ENCODE measurements at places on chromosomes 2 and 18.

DNA sequence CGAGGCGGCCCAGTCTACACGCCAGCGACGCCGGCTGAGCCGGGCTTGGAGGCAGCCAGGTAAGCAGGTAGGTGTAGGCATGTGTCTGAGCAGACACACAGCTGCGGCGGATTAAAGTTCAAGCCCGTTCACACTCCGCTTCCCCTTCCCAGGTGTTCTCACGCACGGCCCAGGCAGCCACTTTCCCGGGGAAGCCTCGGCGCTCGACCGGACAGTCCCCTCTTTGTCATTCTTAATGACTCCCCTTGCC is 367 bp downstream of the TGFA start:
- no peak for DNase-seq

DNA sequence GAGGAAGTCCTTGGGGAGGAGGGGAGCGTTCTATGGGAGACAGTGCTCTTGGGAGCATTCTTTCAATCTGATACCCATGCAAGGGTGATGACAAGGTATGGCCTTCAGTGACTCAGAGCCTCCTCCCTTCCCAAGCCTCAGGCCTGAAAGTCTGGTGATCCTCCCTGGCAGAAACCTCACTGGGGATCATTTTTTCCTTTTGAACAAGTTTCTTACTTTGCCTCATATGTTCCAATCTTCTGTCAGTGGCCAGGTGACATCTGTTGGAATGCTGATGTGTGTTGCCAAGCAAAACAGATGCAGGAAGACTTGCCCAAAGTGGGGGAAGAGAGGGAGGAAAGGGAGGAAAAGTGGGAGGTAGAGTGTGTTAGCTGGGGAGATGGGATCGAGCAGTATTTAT is 224.8 kb downstream of the NEDD4L start:
- DNase-seq, result no peak

- DNase-seq, result no peak
These were observed 15.0 kb upstream of the RNF103 start for GRCh38 chr2:86638712-86639111.

DNA sequence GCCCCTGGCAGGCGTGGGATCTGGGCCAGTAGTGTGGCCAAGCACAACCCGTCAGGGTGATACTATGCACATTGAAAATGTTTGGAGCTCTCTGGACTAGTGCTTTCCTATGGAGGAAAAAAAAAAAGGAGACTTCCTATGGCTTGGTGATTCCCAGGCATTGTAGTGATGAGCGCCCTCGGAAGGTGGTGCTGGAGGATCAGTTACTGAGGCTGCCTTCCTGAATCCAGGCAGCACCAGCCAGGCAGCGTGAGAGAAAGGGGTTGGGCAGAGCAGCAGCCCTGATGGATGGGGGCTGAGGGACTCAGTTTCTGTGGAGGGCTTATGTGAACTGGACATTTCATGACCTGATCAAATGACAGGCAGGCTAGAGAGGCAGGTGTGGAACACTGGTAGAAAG is 70.9 kb downstream of the CHRNA1 start:
- DNase-seq, result no peak

DNA sequence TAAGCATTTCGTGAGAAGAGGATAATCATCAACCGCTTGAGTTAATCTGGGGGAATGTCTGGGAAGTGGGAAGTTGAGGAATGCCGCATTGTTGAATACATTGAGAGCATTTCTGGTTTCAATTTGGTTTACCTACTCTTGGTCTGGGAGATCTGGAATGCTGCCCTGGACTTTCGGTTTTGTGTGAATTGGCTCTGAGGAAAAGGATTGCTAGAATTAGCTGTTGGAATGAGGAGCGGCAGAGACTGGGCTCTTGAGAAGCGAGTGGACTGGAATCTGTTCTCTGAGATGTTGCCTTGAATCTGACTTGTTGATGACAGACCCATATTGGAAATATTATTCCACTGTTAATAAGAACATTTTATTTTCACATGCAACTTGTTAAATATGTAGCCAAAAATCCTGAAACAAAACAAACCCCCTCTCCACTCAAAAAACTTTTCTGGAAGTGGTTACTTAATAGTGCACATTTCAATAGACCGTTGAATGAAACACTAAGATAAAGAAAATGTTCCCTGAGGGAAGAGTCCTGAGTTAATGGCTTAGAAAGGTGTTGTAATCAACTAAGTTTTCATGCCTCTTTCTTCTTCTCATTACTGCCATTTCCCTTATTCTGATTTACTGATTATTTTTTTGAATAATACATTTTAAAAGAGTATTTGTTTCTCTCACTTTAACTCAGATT is 50.8 kb downstream of the PTPRM start:
- DNase-seq, result no peak

DNA sequence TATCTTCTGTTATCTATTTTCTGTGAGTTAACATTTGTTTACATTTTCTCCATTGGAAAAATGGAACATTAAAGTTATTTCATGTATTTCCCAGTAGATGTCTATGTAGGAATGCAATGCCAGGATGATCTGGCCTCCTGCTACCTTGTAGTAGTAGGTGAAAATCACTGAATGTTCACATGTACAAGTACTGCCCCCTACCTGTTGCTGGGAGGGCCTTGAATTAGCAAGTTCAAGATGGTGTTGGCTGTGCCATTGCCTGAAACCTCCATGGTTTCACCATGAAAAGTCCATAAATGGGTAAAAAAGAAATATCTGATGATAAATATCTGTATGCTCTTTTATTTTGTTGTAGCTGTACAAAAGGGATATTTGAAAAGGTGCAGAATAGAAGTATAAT is 30.7 kb downstream of the XRCC5 start:
- no peak for DNase-seq

- no peak for DNase-seq
These were observed 885.7 kb upstream of the KLHL29 start for GRCh38 chr2:22499082-22499839.

DNA sequence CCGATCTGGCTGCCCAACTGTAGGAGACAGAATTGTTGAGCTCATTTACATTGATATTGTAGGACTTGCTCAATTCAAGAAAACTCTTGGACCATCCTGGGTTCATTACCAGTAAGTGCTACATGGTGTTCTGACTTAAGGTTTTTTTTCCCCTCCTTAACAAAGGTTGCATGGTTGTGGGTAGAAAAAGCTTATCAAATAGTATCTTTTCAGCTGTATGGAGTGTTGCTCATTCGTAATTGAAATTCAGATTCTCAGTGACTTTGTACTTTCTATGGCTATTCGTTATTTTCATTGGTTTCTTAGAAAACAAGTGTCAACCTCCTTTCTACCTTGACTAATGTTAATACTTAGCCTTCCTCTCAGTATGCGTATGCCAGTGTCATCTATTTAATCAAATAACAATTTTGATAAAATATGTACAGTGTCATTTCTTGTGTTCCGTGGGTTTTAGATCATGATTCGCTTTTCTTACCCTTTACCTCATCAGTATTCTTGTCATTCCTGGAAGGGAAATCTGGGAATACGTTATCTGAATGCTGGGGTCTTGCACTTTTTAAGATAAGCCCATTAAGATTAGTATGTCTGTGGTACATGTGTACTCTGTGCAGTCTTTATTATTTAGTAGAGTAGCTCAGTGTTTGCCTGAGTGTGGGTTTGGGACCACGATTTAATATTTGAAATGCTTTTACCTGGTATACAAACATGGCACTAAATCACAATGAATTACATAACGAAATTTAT is 91.3 kb downstream of the MGAT5 start:
- no peak for DNase-seq

- no peak for DNase-seq
These were observed 197.7 kb downstream of the MTX2 start for GRCh38 chr2:176466918-176467452.

DNA sequence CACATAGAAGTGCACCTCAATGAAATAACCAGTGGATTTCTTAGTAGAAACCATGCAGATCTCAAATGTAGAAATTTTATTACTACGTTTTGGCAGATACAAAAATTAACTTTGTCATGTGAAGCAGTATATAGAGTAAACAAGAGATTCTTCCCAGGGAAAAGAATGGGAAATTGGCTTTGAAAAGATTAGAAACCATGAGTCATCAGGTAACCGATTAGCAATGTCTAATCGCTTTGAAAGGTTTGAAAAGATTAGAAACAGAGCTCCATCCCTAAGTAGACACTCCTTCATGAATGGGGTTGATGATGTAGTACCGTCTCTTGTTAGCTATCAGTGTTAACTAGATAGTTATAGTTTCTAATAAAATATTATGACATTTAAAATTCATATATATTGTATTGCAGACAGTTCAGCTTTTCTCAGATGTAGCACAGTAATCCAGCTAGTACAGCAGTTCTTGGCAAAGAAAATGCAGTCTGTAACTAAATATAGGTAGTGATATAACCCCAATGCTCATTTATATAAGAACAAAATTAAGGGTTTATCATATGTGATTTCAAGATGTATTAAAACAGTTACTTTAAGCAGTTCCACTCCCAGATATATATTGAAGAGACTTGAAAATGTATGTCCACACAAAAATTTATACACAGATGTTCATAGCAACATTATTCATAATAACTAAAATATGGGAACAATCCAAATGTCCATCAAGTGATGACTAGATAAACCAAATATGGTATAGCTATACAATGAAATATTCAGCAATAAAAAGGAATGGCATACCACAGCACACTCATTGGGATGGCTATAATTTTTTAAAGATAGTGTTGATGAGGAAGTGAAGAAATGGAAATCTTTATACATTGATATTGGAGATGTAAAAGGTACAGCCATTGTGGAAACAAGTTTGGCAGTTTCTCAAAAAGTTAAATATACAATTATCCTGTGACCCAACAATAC is 113.9 kb downstream of the PTPN4 start:
- DNase-seq, result no peak

GRCh38 chr2:187917535-187917934 is 363.3 kb upstream of the TFPI start:
- no peak for DNase-seq

GRCh38 chr2:24435391-24436316 is 55.4 kb upstream of the NCOA1 start:
- no peak for DNase-seq

DNA sequence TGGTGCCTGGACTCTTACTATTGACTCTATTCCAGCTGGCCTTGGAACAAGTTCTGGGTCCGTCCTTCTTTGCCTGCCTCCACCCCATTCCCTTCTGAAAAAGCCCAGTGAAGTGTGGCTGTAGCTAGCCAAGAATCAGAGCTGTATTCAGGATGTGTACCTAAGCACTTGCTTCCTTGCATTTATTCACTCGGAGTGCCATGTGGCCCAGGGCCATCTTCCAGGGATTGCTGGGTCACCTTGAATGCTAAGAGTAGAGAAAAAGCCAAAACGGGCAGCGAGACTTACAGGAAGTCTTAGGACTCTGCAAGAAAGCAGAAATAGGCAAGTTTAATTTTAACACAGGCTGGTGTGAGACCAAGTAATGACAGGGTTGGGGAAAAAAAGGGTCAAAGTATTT is 4.1 kb downstream of the ITGA6 start:
- DNase-seq, result no peak

DNA sequence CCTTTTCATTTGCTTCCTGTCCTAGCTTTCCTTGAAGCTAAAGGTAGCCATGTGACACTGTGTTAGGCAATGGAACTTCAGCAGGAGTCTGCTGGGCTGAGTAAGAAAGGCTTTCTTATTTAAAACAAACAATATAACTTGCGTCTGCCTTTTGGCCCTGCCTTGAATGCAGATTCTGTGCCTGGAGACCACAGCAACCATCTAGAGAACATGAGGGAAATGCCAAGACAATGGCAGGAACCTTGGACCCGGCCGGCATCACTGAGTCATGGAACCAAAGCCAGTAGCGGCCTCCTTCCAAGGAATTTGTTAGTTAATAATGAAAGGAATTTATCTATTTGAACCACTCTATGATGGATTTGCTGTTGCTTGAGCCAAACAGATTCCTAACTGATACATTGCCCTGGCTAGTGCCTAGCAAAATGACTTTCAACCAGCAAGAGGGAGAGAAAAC is 207.5 kb upstream of the EPHA4 start:
- no peak for DNase-seq

- DNase-seq, result no peak
These were observed 129.1 kb downstream of the SPTBN1 start for GRCh38 chr2:54585136-54585733.

- DNase-seq, result no peak
These were observed 354.7 kb downstream of the NBAS start for GRCh38 chr2:15206419-15206818.

GRCh38 chr2:237181844-237182243 is 96.2 kb downstream of the COPS8 start:
- DNase-seq, result no peak

DNA sequence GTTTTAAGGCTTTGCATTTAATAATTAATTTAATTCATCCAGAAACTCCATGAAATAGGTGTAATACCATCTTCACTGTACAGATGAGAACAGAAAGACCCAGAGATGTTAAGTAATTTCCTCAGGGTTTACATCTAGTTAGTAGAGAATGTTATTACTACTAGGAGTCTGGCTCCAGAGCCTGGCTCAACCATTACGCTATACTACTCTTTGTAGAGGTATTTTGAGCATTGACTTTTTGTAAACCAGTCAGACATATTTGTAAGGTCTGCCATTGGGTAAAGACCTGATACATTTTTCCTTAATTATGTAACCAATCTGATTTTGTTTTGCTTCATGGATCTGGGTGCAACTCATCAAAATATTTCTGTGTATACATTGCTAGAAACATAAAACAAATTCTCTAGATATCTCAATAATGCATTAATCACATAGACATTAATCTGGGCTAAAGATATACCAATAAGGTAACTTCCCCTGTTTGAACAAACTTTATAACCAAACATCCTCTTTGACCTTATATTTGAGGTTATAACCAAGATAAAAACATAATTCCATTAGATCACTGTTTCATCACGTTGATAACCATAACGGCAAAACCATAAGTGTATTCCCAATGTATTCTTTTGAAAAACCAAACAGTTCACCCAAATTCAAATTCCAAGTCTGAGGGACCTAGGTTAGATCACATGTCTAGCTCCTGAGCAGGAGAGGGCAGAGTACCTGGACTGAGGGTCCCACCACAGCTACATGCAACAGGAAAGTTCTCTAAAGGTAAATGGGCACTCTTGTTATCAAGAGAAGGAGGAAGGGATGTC is 135.0 kb downstream of the IKZF2 start:
- no peak for DNase-seq

DNA sequence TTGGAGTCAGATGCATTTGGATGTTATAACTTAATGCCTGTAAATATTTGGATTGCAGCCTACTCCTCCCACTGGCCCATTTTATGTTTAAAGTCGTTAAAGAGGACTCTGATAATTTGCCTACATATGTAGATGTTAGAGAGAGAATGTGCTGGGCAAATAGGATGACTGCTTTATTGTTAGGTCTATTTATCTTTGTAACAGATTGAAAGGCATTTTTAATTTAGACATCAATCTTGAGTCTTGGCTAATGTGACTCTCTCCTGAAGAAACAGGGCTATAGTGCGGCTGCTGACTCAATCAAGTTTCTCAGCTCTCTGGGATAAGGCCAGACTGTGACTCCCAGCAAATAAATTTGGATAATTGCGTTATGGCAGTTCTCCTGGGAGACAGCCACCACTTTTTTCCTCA is 1101.4 kb downstream of the CBLN2 start:
- no peak for DNase-seq

- DNase-seq, result no peak
These were observed 81.0 kb upstream of the RBMS1 start for GRCh38 chr2:160574468-160575140.
